Activated naive CD4-positive, alpha-beta T cell (primary cell): ENCODE measurements at places on chromosomes 6 and 20.

GRCh38 chr20:10584371-10584770 lies 89.4 kb downstream of the JAG1 start:
- DNase-seq, result no peak

GRCh38 chr20:4775322-4776078 lies 53.8 kb downstream of the PRND start:
- DNase-seq, result no peak

DNA sequence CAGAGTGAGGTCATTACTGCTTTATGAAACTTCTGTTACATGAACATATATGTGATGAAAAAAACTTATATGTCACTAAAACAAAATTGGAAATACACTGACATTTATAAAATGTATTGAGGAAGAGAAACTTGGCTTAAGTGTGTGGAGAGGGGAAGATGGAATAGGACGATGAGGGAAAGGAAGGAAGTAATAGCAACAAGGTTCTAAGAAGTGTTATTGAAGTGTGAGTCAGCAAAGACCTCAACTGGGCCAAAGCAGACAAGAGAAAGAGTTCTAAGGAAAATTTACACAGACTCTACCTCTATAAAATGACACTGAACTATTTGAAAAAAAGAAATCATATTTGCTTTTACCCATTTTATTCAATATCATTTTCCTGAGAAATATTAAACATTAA lies 38.3 kb downstream of the SNX3 start:
- no peak for DNase-seq

- no peak for DNase-seq
Observed at GRCh38 chr20:63578224-63579016, 4.4 kb upstream of the HELZ2 start.

- no peak for DNase-seq
Observed at GRCh38 chr6:138500045-138500665, 861 bp upstream of the NHSL1 start.

GRCh38 chr6:11845664-11846577 lies 67.3 kb upstream of the ADTRP start:
- DNase-seq, result no peak

- no peak for DNase-seq
Observed at GRCh38 chr6:41970436-41970846, 28.8 kb upstream of the CCND3 start.

DNA sequence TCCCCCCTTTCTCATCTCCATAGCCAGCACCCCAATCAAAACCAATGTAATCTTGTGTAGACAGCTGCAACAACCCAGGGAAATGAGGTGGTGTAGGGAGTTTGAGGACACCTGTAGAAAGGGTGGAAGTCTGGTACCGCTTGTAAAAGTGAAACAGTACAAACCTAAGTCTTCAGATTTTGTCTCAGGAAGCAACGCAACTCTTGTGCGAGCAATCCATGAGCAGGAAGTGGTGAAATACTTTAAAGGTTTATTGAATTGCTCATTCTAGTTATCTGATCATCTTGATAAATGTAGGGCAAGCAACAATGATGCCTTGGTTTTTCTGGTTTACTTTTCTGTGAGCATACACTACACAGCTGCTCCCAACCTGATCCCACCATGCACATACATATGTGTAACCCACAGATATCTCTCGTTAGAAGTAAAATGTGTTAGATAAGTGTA lies 71.1 kb upstream of the THEMIS start:
- DNase-seq, result no peak

GRCh38 chr20:1802385-1803060 lies 92.7 kb upstream of the SIRPA start:
- DNase-seq, result no peak

DNA sequence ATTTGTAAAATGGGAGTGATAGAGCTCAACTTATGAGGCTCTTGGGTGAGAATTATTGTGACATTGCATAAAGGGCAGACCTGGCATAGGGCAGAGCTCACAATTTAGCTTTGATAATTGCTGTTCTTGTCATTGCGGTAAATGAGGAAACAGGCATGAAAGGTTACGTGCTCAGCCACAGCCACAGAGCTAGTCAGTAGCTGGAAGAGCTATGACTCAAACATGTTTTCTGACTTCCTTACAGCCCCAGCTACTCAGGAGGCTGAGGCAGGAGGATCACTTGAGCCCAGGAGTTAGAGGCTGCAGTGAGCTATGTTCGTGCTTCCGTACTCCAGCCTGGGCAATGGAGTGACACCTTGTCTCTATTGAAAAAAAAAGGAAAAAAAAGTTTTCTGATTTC lies 3.5 kb upstream of the GHRH start:
- DNase-seq, result no peak

DNA sequence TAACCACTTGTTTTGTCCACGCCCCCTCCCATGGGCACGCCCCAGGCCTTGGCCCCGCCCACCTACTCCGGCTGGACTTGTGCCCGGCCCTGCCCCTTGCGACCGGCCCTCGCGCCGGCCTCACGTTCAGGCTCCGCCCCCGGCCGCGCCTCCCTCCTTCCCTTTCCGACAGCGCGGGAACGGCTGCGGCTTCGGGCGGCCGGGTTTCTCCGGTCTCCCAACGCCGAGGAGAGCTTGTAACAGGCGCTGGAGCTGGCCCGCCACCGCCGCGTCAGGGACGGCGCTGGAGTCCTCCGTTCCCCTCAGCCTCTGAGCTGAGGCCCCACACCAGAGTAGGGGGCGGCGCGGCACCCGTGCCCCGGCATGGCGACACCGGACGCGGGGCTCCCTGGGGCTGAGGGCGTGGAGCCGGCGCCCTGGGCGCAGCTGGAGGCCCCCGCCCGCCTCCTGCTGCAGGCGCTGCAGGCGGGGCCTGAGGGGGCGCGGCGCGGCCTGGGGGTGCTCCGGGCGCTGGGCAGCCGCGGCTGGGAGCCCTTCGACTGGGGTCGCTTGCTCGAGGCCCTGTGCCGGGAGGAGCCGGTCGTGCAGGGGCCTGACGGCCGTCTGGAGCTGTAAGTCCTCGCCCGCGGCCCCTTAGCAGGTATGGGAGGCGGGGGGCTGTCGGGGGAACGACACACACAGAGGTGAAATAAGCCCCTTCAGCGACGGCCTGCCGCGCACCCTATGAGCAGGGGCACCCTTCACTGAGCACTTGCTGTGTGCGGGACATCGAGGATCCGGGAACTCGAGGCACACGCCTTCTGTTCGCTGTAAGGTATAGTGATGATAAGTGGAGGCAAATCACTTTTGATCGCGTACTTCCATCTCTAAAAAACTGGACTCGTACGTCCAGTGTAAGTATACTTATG lies at the start of gene FANCE:
TSS of gene FANCE (plus strand) at position 156 of the 908 bp plus-strand sequence. CDS start at position 364, 208 bp downstream.
- peak; percentile 67 for DNase-seq

DNA sequence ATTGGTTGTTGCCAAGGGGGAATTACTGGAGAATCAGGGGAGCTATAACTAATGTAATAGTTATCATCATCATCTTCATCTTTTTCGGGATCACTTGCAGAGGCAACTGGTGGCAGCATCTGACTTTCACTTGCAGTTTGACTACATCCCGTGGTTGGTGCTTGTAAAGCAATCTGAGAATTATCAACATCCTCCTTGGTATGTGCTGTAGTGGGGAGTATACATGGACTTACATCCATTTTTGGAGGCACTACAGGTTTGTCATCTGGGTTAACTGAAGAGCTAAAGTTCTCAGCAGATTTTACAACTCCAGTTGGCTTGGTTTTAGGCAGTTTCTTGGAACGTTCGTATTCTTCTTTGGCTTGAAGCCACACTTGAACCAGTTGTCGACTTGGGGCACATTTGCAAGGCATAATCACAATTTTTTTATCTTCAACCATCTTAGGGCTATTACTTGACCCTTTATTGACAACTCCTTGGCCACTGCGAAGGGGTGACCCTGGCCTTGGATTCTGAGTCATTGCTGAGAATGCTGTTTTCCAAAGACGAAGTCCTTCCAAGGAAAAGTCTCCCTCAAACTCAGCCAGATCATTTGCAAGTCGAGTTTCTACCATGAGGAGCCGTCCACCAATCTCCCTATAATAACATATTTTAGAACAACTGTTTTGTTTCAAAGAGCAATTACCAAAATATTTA lies 115.5 kb downstream of the REV3L start:
- no peak for DNase-seq

- DNase-seq, result no peak
Observed at GRCh38 chr6:122718616-122719015, 60.9 kb upstream of the FABP7 start.

GRCh38 chr6:158849899-158850806 lies 31.0 kb upstream of the EZR start:
- DNase-seq, result no peak

GRCh38 chr6:37667050-37667814 lies 30.5 kb downstream of the MDGA1 start:
- no peak for DNase-seq

GRCh38 chr6:82144007-82144851 lies 103.3 kb downstream of the IBTK start:
- DNase-seq, result no peak

DNA sequence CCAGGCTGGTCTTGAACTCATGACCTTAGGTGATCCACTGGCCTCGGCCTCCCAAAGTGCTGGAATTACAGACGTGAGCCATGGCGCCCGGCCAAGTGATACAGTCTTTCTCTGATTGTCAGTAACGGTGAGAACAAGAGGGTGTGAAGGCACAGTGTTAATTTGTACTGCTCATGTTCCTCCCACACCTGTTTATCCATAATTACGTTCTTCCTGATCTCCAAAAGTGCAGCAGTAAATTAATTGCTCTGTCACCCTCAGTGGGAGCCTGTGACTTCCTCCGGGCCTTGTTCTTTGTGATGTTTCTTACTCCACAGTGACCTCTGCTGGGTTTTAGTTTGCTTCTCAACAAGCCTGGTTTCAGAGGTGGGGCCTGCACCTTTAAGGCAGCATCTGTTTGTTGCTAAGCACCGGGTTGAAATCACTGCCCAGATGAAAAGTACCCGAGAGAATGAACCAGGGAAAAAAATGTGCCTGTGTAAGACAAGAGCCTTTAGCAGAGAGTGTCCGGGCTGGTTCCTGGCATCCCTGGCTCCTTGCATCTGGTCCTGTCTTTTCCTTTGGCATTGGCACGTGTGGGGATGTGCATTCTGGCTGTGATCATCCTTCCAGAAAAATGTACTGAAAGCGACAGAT lies 89.1 kb upstream of the CLDN20 start:
- DNase-seq, result no peak

DNA sequence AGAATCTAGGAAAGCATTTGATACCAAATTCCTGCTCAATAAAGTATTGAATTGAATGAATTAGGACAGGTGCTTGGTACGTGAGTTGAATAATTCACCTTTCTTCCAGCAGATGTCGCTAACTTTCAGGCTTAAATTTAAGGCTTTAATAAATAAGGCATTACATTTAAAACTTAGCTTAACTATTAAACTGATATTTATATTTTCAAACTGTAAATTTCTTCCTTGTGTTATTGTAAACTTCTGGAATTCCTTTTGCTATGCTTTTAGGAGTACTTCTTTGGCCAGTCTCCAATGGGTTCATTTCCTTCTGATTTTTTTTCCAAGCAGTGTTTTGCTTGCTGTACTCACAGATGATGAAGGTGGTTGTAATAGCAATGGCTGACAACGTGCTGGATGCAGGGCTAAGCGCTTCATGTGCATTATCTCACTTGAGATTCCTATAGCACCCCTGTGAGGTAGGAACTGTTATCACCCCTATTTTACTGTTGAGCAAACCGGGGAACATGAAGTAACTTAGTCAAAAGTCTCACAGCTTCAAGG lies 71.3 kb upstream of the SLC2A12 start:
- peak; percentile 8 for DNase-seq

- no peak for DNase-seq
Observed at GRCh38 chr20:24577271-24577909, 108.0 kb downstream of the SYNDIG1 start.

- no peak for DNase-seq
Observed at GRCh38 chr6:160431226-160431625, 83.0 kb downstream of the SLC22A3 start.

- DNase-seq, result no peak
Observed at GRCh38 chr6:82906489-82906888, 159.2 kb downstream of the UBE3D start.

- DNase-seq, result no peak
Observed at GRCh38 chr20:2386516-2387179, 5.9 kb downstream of the TGM6 start.

GRCh38 chr6:39333644-39334438 lies 11.3 kb upstream of the KCNK16 start:
- DNase-seq, result no peak

DNA sequence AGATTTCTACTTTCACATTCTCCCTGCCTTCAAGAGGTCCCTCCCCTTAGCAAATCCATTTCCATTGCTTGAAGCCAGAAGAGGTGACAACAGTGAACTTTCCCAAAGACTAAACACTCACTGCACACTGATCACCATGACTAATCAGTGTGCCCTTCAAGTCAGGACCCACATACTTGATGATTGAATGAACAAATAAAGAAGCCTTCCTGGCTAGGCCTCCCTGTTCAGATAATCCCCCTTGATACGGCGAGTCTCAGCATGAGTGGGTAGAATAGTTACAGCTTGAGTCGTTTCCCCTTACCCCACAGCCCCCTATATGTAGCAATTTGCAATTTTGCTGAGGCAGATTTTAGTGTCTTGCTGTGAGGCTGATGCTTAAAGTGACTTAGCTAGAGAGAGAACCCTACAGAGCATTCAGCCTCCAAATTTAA lies 102.2 kb downstream of the UNC5CL start:
- DNase-seq, result no peak

DNA sequence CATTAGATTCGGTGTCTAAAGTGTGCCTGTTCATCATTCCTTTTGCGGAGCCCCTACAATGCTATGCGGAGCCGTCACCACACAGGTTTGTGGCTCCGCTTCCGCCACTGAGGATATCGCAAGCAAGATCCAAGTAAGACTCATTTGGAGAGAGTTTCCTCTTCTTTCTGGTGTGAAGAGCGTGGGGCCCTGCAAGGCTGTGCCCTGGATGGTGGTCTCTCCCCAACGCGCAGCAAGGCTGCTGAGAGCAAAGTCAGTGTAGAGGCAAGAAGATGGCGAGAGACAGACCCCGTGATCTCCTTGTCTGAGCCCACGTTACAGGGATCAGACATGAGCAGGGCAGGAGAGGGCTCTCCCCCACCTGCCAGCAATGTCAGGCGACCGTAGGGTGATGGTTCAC lies 96.3 kb upstream of the AFDN start:
- DNase-seq, result no peak

- DNase-seq, result no peak
Observed at GRCh38 chr6:149063468-149063867, 254.0 kb upstream of the TAB2 start.

GRCh38 chr20:15333170-15333569 lies 995.8 kb upstream of the FLRT3 start:
- no peak for DNase-seq

GRCh38 chr6:83885984-83886383 lies 26.5 kb downstream of the CYB5R4 start:
- DNase-seq, result no peak
